Stimulated activated CD4-positive, alpha-beta T cell treated with anti-CD3 and anti-CD28 coated beads, Interleukin-15, amount 100 ng/mL, for 1 hour (primary cell): ENCODE measurements at places on chromosomes 12 and 14.

DNA sequence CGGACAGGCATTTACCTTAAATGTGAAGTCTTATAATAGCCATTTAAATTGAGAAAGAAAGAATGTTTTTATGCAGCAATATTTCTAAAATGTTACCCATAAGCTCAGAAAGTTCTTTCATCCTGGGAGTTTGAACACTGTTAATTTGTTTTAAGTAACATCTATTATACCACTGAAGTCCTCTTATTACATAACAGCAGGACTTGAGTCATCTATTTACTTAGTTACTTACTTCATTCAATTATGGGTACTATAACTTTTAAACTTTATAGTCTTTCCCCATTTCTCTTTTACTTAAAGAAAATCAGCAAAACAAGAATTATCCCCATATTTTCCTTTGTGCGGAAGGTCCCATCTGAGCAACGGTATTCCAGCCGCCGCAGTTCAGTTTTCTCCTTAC, 473.1 kb downstream of the ETNK1 start:
- DNase-seq = no peak

GRCh38 chr12:17369556-17369955, 720.4 kb downstream of the RERGL start:
- no peak for DNase-seq

DNA sequence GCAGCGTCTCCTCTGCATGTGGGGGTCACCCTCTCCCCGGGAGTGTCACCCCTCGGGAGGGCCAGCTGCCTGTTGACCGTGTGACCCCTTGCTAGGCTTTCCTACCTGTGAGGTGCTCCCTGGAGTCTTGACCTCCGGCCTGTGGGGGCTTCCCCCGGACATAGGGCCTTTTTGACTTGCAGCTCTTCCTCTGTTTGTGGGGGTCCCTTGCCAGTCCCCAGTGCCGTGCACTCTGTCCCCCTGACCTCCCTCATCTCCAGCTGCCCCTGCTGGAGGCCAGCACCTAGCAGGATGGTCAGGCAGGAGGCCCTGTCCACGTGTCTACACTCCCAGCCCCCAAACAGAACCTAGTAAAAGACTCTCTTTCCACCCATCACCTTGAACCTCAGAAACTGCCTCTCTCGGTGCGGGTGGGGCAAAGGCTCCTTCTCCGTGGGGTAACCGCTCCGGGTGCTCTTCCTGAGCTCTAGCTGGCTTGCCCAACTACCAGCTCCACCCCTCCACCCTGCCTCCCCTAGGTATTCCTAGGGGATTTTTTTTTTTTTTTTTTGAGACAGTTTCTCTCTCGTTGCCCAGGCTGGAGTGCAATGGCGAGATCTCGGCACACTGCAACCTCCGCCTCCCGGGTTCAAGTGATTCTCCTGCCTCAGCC, 810 bp downstream of the AACS start:
- DNase-seq = no peak

- DNase-seq = no peak
Observed at GRCh38 chr14:88044444-88044758, 39.5 kb downstream of the GPR65 start.

GRCh38 chr12:43676183-43676813, 82.3 kb downstream of the PUS7L start:
- DNase-seq = no peak

- no peak for DNase-seq
Observed at GRCh38 chr12:98174428-98174809, 341.0 kb upstream of the TMPO start.

DNA sequence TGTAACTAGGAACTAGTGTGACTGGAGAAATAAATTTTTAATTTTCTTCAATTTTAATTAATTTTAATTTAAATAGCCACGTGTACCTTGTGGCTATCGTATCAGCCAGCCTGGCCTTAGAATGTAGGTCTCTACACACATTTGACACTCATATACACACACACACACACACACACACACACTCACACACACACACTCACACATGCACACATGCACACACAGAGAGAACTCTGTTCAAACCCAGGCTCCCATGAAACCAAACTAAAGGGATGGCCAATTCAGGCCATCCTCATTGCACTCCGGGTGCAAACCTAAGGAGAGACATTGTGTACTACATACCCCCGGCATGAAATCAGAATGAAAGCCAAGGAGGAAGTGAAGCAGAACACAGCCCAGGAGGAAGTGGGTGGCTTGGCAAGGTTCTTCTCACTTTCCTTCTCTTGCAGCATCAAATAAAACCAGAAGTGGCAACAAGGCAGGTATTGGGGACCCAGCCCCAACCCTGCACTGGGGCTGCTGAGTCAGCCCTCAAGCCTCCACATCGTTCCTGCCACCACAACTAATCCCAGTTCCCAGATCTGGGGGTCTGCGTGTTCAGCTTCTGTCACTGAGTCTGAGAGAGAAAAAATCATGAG, 26.2 kb upstream of the CHPT1 start:
- DNase-seq = no peak

GRCh38 chr14:66099451-66099850, 386.7 kb upstream of the CCDC196 start:
- no peak for DNase-seq

GRCh38 chr14:50970886-50971781, 26.9 kb upstream of the PYGL start:
- no peak for DNase-seq

DNA sequence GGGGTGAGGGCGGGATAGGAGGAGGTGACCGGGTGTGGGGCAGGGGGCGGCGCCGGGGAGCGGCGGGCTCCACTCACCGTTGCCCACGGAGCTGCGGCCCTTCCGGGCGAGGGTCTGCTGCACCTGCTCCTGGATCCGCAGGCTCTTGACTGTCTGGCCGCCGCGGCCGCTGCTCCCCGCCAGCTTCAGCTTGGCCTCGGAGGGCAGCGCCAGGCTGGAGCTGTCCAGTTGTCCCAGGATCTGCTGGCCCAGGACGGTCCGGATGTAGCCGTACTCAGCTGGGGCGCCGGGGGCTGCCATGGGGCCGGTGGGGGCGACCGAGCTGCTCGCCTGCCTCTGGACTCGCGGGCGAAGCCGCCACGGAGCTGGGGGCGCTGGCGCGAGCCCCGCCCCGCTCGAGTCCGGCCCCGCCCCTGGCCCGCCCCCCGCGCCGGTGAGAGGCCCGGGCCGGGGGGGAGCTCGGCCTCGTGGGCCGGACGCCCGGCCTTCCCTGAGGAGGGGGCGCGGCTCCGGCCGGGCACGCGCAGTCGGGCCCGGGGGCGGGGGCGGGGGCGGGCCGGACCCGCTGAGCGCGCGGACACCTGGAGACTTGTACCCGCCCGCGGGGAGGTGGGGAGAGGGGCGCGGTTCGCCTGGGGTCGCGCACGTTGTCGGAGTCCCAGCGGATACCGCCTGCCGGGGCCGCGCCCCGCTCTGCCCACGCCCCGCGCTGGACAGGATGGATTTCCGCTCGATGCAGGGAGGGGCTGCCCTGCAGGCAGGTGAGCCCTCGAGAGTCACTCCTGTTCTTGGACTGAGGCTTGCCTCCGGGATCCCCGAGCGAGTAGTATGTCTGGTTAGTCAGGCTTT, at the start of gene PKP2:
TSS of gene PKP2 (minus strand) at position 346 of the 849 bp plus-strand sequence. CDS start at position 300, 46 bp downstream.
- DNase-seq = no peak

DNA sequence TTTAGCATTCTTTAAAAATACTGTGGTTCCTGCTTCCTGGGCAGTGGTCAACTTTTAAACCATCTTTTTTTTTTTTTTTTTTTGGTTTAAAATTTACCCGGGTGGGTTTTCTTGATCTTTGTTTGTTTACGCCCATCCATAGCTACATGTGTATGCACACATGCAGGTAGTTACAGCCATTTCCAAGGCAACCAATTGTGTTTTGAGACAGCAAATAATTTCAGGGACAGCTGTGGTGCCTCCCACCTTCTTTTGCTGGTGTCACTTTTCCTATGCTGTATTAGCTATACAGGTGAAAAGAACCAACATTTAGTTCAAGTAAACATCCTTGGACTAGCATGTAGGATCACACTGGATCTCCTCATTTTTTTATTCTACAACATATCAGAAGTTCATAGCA, 52.0 kb upstream of the PSMA6 start:
- no peak for DNase-seq

- peak; percentile 90 for DNase-seq
Observed at GRCh38 chr12:49130151-49131050, 794 bp downstream of the TUBA1B start.

DNA sequence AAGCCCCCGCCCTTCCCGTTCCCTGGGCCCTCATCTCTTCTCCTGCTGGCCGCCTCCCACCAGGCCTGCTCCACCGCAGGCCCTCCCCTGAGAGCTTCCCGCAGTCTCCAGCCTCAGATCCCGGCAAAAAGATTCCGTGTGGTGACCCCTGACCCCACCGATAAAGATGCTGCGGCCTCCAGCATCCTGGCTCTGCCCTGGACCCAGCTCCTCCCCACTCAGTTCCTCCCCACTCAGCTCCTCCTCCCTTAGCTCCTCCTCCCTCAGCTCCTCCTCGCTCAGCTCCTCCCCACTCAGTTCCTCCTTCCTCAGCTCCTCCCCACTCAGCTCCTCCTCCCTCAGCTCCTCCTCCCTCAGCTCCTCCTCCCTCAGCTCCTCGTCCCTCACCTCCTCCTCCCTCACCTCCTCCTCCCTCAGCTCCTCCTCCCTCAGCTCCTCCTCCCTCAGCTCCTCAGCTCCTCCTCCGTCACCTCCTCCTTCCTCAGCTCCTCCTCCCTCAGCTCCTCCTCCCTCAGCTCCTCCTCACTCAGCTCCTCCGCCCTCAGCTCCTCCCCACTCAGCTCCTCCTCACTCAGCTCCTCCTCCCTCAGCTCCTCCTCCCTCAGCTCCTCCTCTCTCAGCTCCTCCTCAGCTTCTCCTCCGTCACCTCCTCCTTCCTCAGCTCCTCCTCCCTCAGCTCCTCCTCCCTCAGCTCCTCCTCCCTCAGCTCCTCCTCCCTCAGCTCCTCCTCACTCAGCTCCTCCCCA, 17.0 kb downstream of the NOC4L start:
- no peak for DNase-seq

DNA sequence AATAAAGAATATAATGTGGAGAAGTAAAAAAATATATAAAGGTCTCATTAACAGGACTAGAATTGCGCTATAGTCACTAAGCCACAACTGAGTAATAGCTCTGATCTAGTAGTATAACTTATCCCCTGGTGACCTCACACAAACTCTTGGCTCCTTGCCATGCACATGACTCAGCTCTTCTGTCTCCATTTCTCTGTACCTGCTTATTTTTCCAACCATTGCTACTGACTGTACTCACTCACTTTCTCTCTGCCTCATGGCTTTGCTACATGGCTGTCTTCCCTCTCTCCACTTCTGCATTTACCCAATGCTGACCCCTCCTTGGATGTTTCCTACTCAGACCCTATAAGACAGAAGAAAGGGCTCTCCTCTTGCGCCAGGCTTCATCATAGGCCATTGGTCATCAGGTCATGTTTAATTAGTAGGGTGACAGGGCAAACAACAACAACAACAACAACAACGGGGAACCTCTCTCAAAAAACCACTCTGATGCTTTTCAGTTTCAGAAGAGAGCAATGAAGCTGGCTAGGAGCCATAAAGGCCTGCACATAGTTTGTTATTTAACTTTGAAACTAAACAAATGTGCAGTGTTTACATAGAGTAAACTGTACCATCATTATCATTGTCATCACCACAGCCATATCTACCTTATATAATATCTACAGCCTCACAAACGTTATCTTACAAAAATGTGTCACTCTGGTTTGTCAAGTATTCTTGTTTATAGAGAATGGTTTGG, 25.6 kb upstream of the KRAS start:
- peak; percentile 5 for DNase-seq

DNA sequence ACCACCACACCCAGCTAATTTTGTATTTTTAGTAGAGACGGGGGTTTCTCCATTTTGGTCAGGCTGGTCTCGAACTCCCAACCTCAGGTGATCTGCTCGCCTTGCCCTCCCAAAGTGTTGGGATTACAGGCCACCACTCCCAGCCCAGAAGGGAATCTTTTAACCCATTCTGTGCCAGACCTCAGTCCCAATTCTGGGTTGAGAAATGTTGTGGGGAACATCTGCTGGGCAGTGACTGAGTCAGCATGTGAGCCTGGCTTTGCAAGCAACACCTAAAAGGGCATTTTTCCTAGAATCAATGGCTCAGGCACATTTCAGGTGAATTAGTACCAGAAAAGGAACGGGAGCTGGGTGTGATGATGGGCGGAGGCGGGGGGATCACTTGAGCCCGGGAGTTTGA, 7.6 kb upstream of the SPATS2 start:
- no peak for DNase-seq

DNA sequence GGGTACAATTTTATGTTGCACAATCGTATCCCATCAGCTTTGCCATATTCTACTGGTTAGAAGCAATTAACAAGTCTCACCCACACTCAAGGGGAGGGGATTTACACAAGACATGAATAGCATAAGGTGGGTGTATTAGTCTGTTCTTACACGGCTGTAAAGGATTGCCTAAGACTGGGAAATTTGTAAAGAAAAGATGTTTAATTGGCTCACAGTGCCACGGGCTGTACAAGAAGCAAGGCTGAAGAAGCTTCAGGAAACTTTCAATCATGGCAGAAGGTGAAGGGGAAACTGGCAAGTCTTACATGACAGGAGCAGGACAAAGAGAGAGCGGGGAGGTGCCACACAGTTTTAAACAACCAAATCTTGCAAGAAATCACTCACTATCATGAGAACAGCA, 231.8 kb upstream of the AMIGO2 start:
- DNase-seq = no peak

- DNase-seq = no peak
Observed at GRCh38 chr12:1793426-1794210, 26.7 kb upstream of the LRTM2 start.

GRCh38 chr14:99876406-99876805, 83.2 kb downstream of the EML1 start:
- no peak for DNase-seq

GRCh38 chr14:101954501-101954900, 9.9 kb upstream of the DYNC1H1 start:
- no peak for DNase-seq

DNA sequence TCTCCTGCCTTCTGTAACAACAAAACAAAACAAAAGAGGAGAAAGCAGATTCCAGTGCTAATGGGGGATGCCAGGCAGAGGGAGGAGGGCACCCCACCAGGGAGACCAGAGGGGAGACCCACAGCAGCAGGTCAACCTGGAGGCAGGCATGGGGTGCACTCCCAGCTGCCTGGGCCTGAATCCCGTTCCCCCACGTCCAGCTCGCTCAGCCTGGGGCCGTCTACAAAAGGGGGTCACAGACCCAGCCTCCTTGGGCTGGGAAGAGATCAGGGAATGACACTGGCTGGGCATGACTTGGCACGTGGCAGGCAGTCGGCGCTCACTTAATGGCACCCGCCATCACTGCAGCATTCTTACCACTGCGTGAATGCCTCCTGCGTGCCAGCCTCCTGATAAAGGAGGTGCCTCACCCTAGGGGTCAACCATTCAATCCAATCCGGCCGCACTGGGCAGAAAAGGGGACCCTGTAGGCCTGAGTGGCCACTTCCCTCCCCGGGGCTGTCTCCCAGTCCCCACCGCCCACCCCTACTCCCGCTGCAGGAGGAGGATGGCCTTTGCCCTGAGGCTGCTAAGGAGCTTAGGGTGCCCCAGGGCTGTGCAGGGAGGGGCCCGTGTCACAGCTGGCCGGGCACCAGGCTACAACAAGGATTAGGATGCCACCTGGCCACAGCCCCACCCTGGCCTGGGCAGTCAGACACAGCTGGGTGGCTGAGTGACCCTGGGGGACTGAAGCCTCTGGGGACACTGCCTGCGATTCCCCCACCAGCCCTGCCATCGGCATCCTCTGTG, 87.5 kb downstream of the NCOR2 start:
- no peak for DNase-seq
